Naive B cell (primary cell): ENCODE measurements at places on chromosomes 2 and 18.

- no peak overlapping the region for H3K27ac ChIP-seq
- no peak overlapping the region for H3K4me3 ChIP-seq
- no peak for DNase-seq
- no peaks in the 10 kb centered on the region for H3K36me3 ChIP-seq
These were observed 197.2 kb downstream of the GLI2 start for GRCh38 chr2:120932881-120933280.

DNA sequence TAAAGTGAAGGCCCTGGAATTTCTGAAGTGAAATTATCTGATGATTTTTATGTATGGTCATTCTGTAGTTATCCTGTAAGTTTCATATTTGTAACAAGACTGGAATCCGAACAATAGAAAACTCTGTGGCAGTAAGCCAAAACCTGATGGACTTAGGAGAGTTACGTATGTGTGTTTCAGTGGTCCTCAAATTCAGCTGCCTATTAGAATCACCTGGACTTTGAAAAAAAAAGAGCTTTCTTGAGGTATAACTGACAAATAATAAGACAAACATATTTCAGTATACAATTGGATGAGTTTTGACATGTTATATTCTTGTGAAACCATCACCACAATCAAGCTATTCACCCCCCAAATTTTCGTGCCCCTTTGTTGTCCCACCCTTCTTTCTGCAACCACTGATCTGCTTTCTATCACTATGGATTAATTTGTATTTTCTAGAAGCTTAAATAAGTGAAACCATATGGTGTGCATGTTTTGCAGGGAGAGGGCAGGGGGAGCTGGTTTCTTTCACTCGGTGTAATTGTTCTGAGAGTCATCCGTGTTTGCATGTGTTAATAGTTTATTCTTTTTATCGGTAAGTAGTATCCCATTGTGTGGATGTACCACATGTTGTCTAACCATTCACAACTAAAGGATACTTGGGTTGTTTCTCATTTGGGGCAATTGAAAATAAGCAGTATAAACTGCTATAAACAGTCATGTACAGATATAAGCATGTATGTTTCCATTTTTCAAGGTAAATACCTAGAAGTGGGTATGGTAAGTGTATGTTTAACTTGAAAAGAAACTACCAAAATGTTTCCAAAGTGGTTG lies 50.2 kb upstream of the EML4 start:
- H3K27me3 ChIP-seq: no peaks in the 10 kb centered on the region
- peaks cover 66% of the 10 kb centered on the region for H3K4me1 ChIP-seq
- no peaks in the 10 kb centered on the region for H3K36me3 ChIP-seq
- DNase-seq: no peak
- H3K27ac ChIP-seq: peak overlapping the region; percentile 78

- no peak overlapping the region for H3K27ac ChIP-seq
- H3K4me1 ChIP-seq: peaks cover 16% of the 10 kb centered on the region
- no peak for DNase-seq
- no peaks in the 10 kb centered on the region for H3K27me3 ChIP-seq
- peaks cover 17% of the 10 kb centered on the region for H3K36me3 ChIP-seq
These were observed 5.4 kb downstream of the SCLY start for GRCh38 chr2:238066218-238066617.

- no peaks in the 10 kb centered on the region for H3K36me3 ChIP-seq
- peaks cover 99% of the 10 kb centered on the region for H3K27me3 ChIP-seq
- peaks cover 19% of the 10 kb centered on the region for H3K4me1 ChIP-seq
- H3K27ac ChIP-seq: no peak overlapping the region
- H3K4me3 ChIP-seq: no peak overlapping the region
These were observed 1.9 kb upstream of the PAX3 start for GRCh38 chr2:222300726-222301052.

DNA sequence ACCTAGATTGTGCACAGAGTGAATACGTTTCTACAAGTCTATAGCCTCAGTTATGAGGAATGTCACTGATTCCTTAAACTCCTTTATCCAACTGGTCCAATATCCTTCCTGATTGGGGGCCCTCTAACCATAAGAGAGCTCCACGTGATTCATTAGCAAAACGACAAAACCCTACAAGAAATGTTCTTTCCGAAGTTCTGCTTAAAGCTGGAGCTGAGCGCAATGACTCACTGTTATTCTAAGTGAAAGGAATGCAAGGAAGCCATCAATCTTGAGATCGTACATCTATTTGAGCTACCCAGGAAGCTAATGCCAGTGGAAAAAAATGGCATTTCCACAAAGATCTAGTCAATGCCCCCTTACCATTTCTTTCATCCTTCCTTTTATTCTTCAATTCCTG lies 354.9 kb upstream of the CDH20 start:
- H3K36me3 ChIP-seq: no peaks in the 10 kb centered on the region
- H3K4me1 ChIP-seq: no peaks in the 10 kb centered on the region
- DNase-seq: no peak
- no peak overlapping the region for H3K4me3 ChIP-seq
- H3K27ac ChIP-seq: no peak overlapping the region

DNA sequence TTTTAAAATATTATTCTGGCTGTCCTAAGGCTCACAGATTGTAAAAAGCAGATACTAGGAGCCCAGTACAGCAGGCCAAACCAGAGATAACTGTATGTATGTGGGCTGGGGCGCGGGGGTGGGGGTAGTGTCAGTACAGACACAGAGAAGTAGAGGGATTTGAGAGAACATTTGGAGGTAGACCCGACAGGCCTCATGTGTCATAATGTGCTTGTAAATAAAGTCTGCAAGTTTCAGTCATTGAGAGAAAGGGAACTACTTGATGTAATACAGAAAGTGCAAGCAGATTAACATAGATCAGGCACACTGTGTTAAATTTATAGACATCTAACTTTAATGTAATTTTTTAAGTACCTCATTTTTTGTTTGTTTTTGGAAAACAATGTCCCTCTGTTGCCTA lies 7.4 kb upstream of the POLI start:
- no peaks in the 10 kb centered on the region for H3K36me3 ChIP-seq
- peaks cover 43% of the 10 kb centered on the region for H3K4me1 ChIP-seq
- H3K27ac ChIP-seq: peak overlapping the region; percentile 83
- no peak overlapping the region for H3K4me3 ChIP-seq
- no peaks in the 10 kb centered on the region for H3K27me3 ChIP-seq
- DNase-seq: peak; percentile 40

- no peaks in the 10 kb centered on the region for H3K36me3 ChIP-seq
- H3K27ac ChIP-seq: no peak overlapping the region
- H3K27me3 ChIP-seq: peaks cover 11% of the 10 kb centered on the region
- DNase-seq: no peak
- no peak overlapping the region for H3K4me3 ChIP-seq
These were observed 1438.0 kb upstream of the ZEB2 start for GRCh38 chr2:145957929-145958328.

- peaks cover 3% of the 10 kb centered on the region for H3K36me3 ChIP-seq
- peaks cover 36% of the 10 kb centered on the region for H3K27me3 ChIP-seq
- H3K4me3 ChIP-seq: no peak overlapping the region
- H3K4me1 ChIP-seq: no peaks in the 10 kb centered on the region
- H3K27ac ChIP-seq: no peak overlapping the region
These were observed 83.3 kb upstream of the CD28 start for GRCh38 chr2:203623096-203623495.
